Left ventricle myocardium inferior (tissue), 1 donor: ENCODE measurements at places on chromosomes 6 and 20.

DNA sequence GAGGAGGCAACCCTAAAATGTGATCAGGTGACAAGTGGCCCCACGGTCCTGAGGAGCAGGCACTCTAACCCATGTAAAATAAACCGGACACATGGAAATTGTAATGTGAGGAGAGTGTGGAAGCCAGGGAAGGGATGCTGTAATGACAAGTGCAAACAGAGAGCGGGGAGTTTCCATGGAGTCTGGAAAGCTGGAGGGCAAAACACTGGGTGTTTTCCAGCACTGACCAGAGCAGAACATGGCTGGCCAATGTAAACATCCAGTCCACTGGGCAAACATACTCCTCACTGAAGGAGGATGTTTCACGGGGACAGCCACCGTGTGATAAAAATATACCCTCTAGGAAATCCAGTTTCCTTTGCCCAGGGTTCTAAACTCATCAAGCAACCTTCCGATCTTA, 219.0 kb upstream of the JARID2 start:
- no peak for DNase-seq

DNA sequence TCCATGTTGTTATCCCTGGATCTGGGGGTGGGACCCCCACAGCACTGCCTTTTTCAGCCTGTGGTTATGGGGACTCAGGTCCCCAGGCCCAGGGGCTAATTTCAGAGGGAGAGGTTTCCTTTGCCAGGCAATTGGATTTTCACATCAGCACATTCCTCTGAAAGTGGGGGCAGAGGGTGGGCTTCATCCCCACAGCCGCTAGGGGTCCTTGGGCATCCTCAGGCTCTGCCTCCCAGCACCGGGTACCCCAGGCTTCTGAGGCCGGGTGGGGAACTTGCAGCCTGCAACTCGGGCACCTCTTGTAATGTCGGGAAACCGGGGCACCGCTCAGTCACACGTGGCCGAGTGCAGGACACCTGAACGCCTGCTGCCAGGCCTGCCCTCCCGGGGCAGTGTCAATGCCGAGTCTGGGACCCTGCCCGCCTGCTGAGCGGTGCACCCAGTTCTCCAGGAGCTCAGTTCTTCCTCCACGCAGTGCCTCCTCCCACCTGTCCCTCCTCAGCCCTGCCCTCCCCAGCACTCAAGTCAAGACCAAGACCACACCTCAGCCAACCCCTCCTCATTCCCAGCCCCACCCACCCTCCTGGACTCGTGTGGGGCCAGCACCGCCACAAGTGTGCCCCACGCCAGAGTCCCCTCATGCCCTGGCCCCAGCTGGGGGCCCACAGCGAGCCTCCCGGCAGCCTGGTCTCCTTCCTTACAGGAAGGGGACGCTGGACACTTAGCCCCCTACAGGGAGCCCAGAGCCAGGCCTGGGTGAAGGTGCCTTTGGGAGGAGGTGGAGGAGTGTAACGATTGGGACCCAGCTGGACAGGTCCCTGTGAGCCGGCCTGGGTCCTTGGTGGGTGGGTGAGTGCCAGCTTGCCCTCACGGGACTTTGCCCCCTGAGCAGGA, 8.8 kb upstream of the CHRNA4 start:
- no peak for DNase-seq

DNA sequence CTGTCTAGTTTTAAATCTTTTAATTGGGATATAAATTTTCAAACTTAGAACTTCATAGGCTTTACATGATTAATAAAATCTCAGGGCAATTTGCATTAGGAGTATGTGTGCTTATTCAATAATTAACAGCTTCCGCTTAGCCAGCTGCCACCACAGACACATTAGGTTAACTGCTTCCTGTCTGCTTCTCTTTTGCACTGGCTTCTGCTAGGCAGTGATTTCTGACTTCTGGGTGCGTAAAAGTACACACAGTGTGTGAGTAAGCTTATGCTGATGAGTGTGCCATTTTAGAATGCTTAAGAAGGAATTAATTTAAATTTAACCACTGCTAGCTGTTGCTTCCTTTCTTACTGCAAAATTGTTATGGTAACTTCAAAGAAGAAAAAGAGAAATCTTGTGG, 73.9 kb downstream of the F13A1 start:
- no peak for DNase-seq

GRCh38 chr20:7994809-7995208, 24.8 kb downstream of the TMX4 start:
- DNase-seq: no peak

- DNase-seq: no peak
These were observed 44.7 kb downstream of the NFATC2 start for GRCh38 chr20:51497542-51498467.
